Cardiac septum (tissue), 1 donor: ENCODE measurements at places on chromosomes 16 and 17. TPM values are rescaled to one million over a fixed set of nuclear protein-coding genes. Genes with fewer than 3 reads are reported as not detected.

- DNase-seq: no peak
These were observed 62.0 kb upstream of the MARCHF10 start for GRCh38 chr17:62870030-62870541.

DNA sequence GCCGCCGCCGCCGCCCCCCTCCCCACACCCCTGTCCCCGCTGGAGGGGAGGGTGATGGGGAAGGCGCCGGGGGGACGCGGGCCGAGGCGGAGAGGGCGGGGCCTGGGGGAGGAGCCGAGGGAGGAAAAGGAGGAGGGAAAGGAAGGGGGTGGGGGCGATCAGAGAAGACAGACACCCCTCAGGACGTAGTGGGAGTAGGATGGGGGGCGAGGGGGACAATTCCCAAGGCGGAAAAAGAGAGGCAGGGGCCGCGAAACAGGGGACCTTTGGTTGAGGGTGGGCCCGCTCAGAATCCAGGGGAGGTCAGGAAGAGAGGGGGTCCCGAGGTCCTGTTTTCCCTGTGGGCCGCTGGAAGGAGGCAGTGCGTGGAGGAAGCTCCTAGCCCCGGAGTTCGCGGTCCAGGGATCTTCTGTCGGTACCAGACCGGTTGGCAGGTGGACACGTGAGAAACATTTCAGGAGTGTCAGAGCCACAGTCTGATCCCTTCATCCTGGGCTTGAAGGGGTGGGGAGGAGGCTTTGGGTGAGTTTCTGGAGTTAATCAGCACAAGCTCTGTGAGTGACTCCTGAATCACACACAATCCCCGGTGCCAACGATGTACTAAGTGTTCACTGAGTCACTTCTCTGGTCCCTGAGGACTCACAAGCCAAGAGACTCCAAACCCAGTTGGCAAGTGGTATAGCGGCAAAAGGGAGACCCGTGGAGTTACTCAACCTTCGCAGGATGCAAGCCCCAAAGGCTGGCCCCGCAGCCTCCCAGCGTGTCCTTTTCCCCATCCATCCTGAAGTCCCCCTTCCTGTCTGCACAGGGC is at the start of gene XYLT1:
TSS of gene XYLT1 (minus strand) at position 53 of the 811 bp plus-strand sequence. CDS start 164 bp downstream, outside the sequence.
- no peak for DNase-seq

Gene KRTAP1-5
- total RNA-seq: not detected

DNA sequence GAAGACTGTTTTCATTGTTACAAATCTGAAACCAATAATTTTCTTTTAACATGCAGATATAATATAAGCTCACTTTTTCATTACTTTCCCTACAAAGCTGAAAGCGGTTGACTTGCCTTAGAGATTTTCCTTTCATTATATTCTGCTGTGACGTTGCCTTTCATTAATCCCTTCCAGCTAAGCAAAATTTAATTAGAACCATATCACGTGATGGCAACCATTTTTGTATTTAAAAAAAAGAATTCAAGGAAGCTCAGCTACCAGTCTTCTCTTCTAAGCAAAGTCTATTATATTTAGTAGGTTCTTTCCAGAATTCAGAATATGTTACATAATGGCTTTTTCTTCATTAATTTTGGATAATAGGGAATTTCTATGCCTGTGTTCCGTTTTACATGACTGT is 186.5 kb downstream of the PRKCA start:
- no peak for DNase-seq

DNA sequence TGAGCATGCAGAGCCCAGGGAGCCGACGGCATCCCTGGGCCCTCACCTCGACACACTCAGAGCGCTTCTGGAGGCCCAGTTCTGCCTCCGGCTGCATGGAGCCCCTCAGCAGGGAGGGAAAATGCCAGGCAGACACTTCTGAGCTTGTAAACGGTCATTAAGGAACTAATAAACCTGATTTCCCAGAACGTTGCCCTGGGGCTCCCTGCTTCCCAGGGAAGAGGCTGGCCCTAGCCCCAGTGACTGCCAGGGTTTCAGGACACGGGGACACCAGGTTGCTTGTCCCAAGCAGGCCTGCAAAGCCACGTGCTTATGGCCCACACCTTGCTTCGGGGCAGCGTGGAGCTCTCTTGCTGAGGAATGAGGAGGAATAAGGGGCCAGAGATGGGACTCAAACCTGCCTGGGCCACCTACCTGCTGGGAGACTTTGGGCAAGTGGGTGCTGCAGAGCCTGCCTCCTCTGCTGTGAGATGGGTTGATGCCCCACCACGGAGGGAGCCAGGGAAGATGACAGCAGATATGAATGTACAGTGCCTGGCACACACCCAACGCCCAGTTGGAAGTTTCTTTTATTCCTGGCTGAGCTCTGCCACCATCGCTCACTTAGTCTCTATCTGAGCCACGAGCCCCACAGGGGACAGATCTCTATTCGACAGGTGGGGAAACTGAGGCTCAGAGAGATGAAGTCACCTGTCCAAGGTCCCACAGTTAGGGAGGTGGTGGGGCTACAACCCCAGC is 5.4 kb downstream of the RHBDF2 start:
- no peak for DNase-seq

Gene HEXIM1
- total RNA-seq: 19.8 TPM

Gene NPIPB6
- total RNA-seq: not detected

GRCh38 chr16:88540346-88540977 is 29.7 kb upstream of the ZC3H18 start:
- DNase-seq: no peak

- DNase-seq: no peak
These were observed 343.4 kb downstream of the CA10 start for GRCh38 chr17:51815097-51815496.

- DNase-seq: no peak
These were observed 1.1 kb upstream of the USP32 start for GRCh38 chr17:60392845-60393702.

Gene CHST4
- total RNA-seq: not detected

Gene DCTPP1
- total RNA-seq: 23.1 TPM

- no peak for DNase-seq
These were observed 7.8 kb upstream of the USP31 start for GRCh38 chr16:23156946-23157460.

GRCh38 chr17:4530799-4531730 is 24.1 kb downstream of the MYBBP1A start:
- DNase-seq: no peak

GRCh38 chr17:73492125-73492820 is 152.0 kb downstream of the SDK2 start:
- DNase-seq: no peak

DNA sequence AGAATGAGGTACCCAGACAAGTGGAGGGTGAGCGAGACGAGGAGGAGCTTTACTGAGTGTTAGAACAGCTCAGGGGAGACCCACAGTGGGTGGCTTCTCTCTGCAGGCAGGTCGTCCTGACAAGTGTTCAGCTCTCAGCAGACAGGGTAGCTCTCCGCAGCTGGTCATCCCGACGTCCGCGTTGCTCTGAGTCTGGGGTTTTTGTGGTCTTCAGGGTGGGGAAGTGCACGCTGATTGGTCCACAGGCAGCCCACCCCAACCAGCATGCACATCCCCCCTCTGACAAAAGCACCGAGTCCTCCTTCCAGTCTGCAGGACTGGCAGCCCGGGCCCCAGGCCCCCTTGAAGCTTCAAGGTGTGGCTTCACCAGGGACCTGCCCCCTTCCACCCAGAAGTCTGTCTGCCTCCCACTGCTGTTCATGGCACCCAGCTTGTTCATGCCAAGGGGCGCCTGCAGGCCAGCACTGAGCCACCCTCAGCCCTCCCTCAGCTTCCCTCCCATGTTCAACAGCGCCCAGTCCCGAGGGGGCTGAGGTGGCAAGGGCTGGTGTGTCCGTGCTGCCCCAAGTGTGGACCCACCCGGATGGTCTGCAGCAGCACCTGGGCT is 19.9 kb upstream of the WDR45B start:
- DNase-seq: no peak

Gene GCGR
- not detected for total RNA-seq

Gene BEAN1
- total RNA-seq: 2.8 TPM

DNA sequence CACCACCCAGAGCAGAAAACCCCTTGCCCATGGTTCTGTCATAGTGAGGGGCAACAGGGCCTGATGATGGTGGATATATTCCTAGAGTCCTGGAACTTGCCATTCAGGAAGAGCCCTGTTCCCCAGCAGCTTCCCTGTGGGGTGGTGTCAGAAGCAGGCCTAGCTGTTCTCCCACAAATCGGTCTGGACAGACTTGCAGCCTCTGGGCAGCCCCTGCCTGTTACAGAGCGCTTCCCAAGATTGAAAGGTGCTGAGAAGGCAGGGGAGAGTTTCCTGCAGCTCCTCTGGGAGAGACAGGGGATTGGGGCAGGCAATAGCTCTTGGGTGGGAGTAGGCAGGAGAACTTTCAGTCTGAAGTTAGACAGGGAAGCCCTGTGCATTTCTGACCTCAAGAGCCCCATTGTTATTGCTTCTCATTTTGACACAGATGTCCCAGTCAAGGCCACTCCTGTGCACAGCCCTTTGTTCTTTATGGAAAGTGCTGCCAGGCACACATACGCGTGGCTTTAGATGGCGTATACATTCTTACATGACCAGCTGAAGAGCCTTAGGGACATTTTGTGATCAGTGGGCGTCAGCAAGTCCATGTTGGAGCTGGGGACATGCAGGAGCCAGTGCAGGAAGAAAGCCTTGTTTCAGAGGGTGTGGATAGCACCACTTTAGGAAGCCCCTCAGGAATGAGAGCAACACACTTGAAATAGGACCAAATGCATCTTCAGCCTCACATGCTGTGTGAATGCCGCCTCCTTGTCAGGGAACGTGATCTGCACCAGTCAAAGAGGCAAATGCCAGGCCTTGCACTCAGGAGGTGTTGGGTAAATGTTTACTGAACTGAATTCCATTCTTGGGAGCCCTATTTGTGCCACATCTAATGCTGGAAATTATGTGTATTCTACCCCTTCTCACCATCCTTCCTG is 67.5 kb downstream of the GNAO1 start:
- no peak for DNase-seq

DNA sequence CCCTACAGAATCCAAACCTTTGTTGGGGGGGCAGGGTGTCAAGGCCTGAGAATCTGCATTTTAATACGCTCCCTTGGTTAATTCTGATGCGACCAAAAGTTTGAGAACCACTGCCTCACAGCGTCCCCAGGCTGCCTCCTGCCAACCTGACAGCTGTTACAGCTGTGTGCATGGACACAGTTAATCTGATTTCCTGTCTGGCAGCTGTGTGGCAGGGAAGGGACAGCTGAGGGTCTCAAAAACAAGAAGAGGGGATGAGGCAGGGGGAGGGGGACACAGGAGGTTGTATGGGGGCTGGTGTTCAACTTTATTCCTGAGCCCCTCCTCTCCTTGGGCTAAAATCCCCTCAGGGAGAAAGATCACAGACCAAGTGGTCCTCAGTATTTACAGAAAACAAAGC is 17.5 kb downstream of the HDAC5 start:
- DNase-seq: no peak

DNA sequence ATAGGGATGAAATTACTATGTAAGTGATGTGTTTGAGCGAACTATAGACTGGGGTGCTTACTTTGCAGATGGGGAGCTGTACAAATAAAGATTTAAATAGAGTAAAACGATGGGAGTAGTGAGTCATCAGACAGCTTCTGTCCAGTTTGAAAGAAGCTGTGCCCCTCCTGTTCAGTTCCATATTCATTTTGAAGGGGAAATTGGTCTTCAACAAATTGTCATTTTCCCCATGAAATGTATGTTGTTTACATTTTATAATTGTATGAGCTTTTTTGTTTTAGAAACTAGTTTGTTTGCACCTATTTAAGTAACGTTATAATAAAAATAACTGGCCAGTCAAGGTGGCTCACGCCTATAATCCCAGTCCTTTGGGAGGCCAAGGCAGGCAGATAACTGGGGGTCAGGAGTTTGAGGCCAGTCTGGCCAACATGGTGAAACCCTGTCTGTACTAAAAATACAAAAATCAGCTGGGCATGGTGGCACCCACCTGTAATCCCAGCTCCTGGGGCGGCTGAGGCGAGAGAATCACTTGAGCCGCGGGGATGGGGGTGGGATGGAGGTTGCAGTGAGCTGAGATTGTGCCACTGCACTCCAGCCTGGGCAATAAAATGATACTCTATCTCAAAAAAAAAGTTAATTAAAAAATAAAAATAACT is 20.2 kb downstream of the SEC14L1 start:
- DNase-seq: no peak

DNA sequence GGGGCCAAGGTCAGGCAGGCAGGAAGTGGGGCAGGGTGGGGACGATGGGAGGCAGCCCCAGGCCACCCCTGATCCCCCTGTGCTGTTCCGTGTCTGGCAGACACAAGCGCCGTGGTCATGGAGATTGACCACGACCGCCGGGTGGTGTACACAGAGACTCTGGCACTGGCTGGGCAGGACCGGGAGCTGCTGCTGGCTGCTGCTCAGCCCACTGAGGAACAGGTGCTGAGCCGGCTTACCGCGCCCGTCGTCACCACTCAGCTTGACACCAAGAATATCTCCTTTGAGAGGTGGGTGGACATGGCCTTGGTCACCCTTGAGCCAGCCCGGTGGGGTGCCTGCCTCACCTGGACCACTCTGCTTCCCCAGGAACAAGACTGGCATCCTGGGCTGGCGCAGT is 13.7 kb downstream of the CORO6 start:
- no peak for DNase-seq

GRCh38 chr16:82481455-82481854 is 145.3 kb upstream of the CDH13 start:
- no peak for DNase-seq
